ENCODE measurements at places on chromosomes 5 and 9. TPM values are rescaled to one million over a fixed set of nuclear protein-coding genes. Genes with fewer than 3 reads are reported as not detected.
A peak's percentile ranks its signal among the peaks of the same experiment; 100 is the strongest.

EMB gene
- polyA plus RNA-seq: 43.3 TPM

TAF1L gene
- polyA plus RNA-seq: not detected

DNA sequence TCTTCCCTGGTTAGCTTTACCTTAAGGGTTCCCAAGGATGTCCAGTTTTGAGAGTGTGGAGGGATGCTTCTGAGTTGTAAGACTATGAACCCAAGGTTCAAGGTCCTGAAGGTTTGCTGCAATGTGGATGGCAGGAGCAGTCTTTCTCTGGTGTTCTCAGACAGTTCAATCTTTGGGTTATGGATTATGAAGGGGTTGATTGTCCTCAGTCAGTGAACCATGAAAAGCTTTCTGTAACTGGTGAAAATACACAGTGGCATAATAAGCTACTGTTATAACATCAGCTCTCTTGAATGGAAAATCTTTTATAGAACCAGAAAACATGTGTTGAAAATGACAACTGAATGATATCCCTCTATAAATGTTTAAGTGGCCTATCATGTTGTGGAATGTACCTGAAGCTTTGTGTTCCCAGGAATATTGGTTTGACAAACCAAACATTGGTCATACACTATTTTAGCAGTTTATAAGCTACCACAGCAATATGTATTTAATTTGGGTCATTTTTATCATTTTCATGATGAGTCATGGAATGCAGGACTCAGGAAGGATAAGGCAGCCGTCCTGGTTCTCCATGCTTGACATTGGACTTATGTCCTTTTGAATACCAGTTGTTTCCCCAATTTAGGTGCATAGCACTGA lies 1041.8 kb upstream of the ARRDC3 start:
- H3K4me3 ChIP-seq: no peak overlapping the region
- no peak for DNase-seq
- H3K4me1 ChIP-seq: no peaks in the 10 kb centered on the region
- H3K36me3 ChIP-seq: no peaks in the 10 kb centered on the region

GALT gene
- polyA plus RNA-seq: 163 TPM

GRCh38 chr9:23088932-23089364 lies 642.3 kb downstream of the DMRTA1 start:
- DNase-seq: no peak
- H3K27me3 ChIP-seq: no peaks in the 10 kb centered on the region
- H3K36me3 ChIP-seq: no peaks in the 10 kb centered on the region
- H3K4me3 ChIP-seq: no peak overlapping the region

DNA sequence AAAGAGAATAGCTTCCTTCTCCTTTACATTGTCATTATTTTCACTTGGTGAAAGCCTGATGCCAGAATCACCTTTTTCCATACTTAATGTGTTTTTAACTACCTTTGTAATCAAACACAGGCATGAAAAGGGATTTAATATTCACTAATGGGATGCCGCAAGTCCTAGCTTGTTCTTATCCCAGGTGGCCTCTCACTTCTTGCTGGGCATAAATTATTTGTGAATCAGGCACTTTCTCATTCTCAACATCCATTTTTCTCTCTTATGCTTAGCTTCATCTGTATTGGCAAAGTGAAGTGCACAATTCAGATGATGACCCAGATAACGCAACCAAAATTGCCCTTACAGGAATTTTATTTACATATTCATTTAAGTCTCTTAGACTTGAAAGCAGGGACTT lies 10.9 kb downstream of the ACTL7B start:
- no peaks in the 10 kb centered on the region for H3K27me3 ChIP-seq
- H3K27ac ChIP-seq: no peak overlapping the region
- H3K36me3 ChIP-seq: no peaks in the 10 kb centered on the region
- DNase-seq: no peak

PTGDS gene
- 0.25 TPM for polyA plus RNA-seq

DNA sequence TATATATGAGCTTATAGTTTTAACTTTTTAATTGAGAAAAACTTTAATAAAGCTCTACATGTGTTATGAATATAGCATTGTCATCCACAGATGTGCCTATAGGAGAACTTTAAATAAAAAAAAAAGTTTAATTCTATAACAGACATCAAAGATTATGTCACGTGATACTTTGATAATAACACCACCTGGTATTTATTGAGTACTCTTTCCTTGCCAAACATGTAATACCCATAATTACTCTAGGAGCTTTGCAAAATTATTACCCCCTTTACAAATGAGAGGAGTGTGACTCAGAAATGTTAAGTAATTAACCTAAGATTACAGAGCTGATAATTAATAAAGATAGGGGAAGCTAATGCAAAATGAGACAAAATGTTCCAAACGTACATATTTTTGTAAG lies 43.0 kb downstream of the ITGA2 start:
- no peak for DNase-seq
- H3K4me3 ChIP-seq: no peak overlapping the region
- no peak overlapping the region for H3K27ac ChIP-seq
- no peaks in the 10 kb centered on the region for H3K4me1 ChIP-seq

PCDHA11 gene
- polyA plus RNA-seq: not detected

NEUROG1 gene
- not detected for polyA plus RNA-seq

GRCh38 chr5:157221959-157222358 lies 41.3 kb downstream of the ITK start:
- H3K36me3 ChIP-seq: no peaks in the 10 kb centered on the region
- H3K4me3 ChIP-seq: no peak overlapping the region
- H3K27ac ChIP-seq: no peak overlapping the region
- H3K4me1 ChIP-seq: peaks cover 19% of the 10 kb centered on the region
- no peak for DNase-seq

DNA sequence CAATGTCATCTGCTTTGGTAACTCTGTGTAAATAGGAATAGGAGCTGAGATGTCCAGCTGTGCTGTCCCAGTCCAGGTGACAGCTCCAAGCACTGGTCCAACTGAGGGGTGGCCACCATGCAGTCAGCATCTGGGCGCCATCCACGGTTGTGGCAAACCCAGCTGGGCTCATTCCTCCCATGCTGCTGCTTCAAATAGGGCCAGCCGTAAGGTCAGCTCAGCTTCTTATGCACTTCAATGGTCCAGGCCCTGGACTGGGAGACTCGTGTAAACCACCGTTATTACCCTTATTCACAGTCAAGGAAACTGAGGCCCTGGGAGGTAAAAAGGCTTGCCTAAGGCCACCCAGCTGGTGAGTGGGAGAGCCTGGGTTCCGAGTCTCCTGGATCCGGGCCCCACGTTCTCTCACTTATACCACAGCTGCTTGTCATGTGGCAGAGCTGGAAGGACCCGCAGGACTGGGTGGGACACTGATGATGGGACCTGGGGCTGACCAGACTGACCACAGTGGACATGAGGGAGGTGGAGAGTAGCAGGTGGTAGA lies 38.7 kb upstream of the ANGPTL2 start:
- no peaks in the 10 kb centered on the region for H3K27me3 ChIP-seq
- H3K27ac ChIP-seq: no peak overlapping the region
- no peaks in the 10 kb centered on the region for H3K36me3 ChIP-seq
- H3K4me3 ChIP-seq: no peak overlapping the region
- H3K4me1 ChIP-seq: peaks cover 6% of the 10 kb centered on the region

DNA sequence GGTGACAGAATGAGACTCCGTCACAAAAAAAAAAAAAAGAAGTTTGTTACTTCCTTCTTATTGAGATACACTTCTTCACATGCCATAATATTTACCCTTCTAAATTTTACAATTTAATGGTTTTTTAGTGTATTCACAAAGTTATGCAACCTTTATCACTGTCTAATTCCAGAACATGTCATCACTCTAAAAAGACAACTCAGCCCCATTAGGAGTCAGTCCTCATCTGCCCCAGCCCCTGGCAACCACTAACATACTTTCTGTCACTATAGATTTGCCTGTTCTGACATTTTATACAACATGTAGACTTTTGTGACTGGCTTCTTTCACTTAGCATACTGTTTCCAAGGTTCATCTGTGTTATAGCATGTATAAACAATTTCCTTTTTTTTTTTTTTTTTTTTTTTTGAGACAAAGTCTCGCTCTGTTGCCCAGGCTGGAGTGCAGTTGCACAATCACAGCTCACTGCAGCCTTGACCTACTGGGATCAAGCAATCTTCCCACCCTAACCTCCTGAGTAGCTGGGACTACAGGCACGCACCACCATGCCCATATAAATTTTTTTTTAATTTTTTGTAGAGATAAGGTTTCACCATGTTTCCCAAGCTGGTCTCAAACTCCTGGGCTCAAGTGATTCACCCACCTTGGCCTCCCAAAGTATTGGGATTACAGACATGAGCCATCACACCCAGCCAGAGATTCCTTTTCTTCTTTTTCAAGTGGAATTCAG lies 18.0 kb downstream of the AQP3 start:
- no peak overlapping the region for H3K4me3 ChIP-seq
- no peaks in the 10 kb centered on the region for H3K36me3 ChIP-seq
- H3K4me1 ChIP-seq: no peaks in the 10 kb centered on the region

ORM2 gene
- polyA plus RNA-seq: not detected

PCDHGC4 gene
- 0.14 TPM for polyA plus RNA-seq

DNA sequence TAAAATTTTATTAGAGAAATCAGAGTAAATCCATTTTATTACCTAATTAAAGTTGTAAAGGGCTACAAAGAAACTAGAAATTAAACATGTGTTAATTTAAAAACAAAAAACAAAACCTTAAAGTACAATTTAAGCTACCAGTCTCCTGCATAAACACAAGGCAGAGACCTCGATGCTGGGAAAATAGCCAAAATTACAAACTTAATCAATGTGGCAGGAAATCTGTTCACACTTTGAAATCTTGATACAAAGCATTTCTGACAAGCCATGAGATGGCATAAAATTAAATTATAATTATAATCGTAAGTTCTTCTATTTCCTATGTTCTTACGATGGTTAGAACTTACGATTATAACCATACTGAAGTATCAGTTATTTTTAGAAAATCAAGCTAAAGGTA lies 158.0 kb upstream of the FREM1 start:
- no peak for DNase-seq
- H3K27me3 ChIP-seq: peaks cover 2% of the 10 kb centered on the region
- no peak overlapping the region for H3K27ac ChIP-seq
- H3K4me1 ChIP-seq: no peaks in the 10 kb centered on the region
- H3K4me3 ChIP-seq: no peak overlapping the region

CLTB gene
- 48.0 TPM for polyA plus RNA-seq

TRPM3 gene
- polyA plus RNA-seq: not detected

DNA sequence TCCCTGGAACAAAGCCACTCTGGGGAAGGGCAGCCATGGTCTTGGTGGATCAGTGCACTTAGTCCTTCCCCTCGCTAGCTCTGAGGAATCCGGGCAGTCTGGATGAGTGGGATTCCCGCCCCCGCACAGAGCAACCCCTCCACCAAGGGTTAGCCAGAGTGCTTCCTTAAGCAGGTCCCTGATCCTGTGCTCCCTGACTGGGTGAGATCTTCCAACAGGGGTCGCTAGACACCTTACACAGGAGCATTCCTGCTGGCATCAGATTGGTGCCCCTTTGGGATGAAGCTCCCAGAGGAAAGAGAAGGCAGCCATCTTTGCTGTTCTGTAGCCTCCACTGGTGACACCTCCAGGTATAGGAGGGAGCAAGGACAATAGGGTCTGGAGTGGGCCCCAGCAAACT lies 228.8 kb downstream of the AP3B1 start:
- H3K27me3 ChIP-seq: no peaks in the 10 kb centered on the region
- no peak overlapping the region for H3K4me3 ChIP-seq
- no peak overlapping the region for H3K27ac ChIP-seq
- no peaks in the 10 kb centered on the region for H3K4me1 ChIP-seq
- peak; percentile 9 for DNase-seq
- peaks cover 12% of the 10 kb centered on the region for H3K36me3 ChIP-seq

DNA sequence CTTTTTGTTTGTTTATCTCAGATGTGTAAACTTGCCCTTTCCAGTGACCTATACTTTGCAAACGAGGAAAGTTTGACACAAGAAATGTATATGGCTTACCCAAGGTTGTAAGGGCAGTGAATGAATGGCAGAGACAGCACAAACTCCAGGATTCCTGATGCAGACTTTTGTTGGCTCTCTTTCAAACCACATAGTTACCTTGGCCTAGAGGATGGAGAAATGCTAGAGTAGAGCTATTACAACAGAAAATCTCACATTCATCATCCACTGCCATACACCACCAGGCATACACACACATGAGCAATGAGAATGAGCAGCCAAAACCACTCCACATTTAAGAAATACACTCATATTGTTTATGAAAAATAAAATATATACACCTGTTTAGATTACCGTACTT lies 387.0 kb downstream of the TLR4 start:
- no peaks in the 10 kb centered on the region for H3K4me1 ChIP-seq
- H3K36me3 ChIP-seq: no peaks in the 10 kb centered on the region
- no peak overlapping the region for H3K4me3 ChIP-seq

GRCh38 chr9:99058964-99059921 lies 45.7 kb upstream of the TGFBR1 start:
- H3K27me3 ChIP-seq: no peaks in the 10 kb centered on the region
- H3K4me1 ChIP-seq: peaks cover 53% of the 10 kb centered on the region
- H3K4me3 ChIP-seq: peak overlapping the region; percentile 5
- DNase-seq: peak; percentile 78
- H3K27ac ChIP-seq: peak overlapping the region; percentile 75

DNA sequence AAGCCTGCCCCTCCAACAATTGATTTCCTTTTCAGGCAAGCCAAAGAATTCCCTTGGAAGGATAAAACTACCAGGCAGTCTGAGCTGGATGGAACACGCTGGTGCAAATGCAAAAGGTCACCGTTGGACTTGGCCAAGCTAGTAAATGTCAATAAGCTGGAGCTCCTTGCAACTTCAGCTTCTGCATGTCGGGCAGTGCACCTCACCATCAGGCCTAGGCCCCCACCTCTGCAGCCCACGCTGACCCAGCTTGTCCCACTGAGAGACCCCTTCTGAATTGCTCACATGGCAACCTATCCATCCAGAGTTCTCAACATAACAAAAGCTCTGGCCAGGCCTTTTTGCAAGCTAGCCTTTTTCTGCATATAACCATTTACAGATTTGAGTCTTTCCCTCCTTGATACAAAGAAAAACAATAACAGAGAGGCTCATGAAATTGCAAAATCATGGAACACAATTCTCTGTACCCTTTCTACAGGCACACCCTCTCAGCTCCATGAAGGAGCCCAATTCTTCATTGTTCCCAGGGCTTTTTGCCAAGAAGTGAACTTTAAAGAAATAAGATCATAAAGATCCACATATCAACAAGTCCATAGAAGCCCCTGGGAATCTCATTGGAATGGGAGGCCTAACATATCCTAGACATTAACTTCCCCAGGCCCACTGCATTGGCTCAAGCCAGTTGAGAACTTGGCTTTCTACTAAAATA lies 123.9 kb upstream of the SLIT3 start:
- H3K27ac ChIP-seq: no peak overlapping the region
- DNase-seq: no peak
- H3K27me3 ChIP-seq: no peaks in the 10 kb centered on the region
- no peaks in the 10 kb centered on the region for H3K36me3 ChIP-seq
- no peak overlapping the region for H3K4me3 ChIP-seq
- H3K4me1 ChIP-seq: no peaks in the 10 kb centered on the region

NR5A1 gene
- not detected for polyA plus RNA-seq

DNA sequence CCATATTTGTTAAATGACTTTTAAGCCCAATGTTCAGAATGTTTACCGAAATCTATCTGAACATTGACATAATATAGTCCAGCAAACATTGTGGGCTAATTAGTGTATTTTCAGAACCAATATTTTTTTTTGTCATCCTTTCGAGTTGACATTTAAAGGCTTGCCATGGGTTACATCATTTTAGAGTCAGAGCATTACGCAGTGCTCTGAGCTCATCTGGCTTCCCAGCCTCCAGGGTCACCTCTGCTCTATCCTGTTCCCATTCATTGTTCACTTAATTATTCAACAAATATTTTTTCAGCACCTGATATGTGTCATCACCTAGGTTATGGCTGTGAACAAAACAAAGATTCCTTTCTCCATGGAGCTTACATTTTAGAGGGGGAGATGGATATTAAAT lies 80.2 kb downstream of the SREK1 start:
- no peak overlapping the region for H3K27ac ChIP-seq
- H3K27me3 ChIP-seq: no peaks in the 10 kb centered on the region
- no peaks in the 10 kb centered on the region for H3K4me1 ChIP-seq
- no peak for DNase-seq
- H3K4me3 ChIP-seq: no peak overlapping the region
